ENCODE measurements at places on chromosomes 5 and 9. TPM values are rescaled to one million over a fixed set of nuclear protein-coding genes. Genes with fewer than 3 reads are reported as not detected.
A peak's percentile ranks its signal among the peaks of the same experiment; 100 is the strongest.

Gene ZFP2
- total RNA-seq = 1.2 TPM

Gene F2RL1
- 49.0 TPM for total RNA-seq

Gene ZNF658
- 5.3 TPM for total RNA-seq

- DNase-seq = peak; percentile 97
These were observed at the start of gene MACROH2A1 for GRCh38 chr5:135398855-135399793. TSS of gene MACROH2A1 (minus strand) at chr5:135399231. CDS start at chr5:135389093, 10,138 bp downstream.

DNA sequence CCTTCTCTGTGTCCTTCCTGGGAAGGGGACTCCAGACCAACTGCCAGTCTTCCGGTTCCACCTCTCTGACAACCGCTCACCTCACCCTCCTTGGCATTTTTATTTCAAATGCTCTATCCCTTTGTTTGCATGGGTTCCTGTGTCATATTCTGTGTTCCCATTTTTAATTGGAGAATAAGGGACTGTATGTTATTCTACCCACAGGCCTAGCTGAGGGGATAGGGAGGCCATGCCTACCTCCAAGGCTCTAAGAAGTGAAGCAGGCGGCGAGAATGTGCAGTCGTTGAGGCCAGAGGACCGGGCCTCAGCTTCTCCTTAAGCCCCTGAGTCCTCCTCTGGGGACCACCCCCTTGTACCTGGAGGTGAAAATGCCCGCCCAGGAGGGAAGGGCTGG is 936 bp upstream of the WDR5 start:
- DNase-seq = no peak

GRCh38 chr5:66843065-66843464 is 246.9 kb downstream of the MAST4 start:
- DNase-seq = no peak

GRCh38 chr5:27472000-27472763 is 433.8 kb upstream of the CDH9 start:
- DNase-seq = no peak

DNA sequence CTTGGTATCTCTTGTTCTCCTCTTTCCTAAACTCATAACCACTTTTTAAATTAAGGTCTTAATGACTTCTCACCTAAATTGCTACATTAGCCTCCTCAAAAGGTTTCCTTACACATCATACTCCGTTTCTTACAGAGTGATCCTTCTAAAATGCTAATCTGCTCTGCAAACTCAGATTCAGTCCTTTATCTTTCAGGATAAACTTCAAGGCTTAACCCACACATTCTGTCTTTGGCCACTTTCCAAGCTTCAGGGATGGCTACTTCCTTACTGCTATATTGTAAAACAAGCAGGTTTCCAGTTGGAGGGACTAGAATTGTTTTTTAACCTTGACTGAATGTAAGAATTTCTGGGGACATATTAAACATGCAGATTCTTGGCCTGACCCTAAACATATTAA is 105.5 kb upstream of the CHD1 start:
- DNase-seq = peak; percentile 63

- no peak for DNase-seq
These were observed 588.0 kb upstream of the TUSC1 start for GRCh38 chr9:26266146-26266793.

GRCh38 chr5:17127743-17128231 is 89.6 kb upstream of the BASP1 start:
- DNase-seq = no peak

DNA sequence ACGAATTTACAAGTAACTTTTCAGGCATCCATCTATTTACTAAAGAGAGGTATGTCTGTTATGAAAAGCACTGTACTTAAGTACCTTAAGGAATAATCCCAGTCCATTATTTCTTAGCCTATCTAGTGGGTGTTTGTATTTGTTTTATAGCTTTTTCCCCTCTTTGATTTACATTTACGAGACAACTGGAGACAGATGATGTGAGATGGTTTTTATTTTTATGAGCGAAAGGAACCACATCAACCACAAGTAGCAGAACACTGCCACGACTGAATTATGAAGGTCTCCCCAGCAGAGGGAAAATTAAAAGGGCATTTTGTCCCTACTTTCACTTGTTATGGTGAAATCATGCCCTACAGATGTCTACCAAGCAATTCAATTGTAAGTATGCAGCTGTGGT is 357.8 kb downstream of the NFIB start:
- DNase-seq = no peak

DNA sequence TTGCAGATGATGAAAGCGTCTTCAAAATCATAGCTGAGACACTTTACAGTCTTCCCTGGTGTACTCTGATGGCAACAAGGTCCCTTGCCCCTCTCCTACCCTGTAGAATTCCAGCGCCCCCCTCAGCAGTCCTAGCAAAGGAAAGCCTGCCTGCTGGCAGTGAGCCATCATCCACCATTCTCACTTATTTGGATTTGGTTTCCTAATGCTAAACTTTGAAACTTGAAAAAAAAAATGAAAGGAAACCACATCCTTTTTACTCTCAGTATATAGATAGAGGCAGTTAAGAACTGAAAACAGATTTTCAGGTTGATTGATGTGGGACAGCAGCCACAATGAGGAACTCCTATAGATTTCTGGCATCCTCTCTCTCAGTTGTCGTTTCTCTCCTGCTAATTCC is at the start of gene GZMA:
TSS of gene GZMA (plus strand) at position 299 of the 400 bp plus-strand sequence. CDS start at position 336, 37 bp downstream.
- no peak for DNase-seq
